ENCODE measurements at places on chromosomes 3 and 15. TPM values are rescaled to one million over a fixed set of nuclear protein-coding genes. Genes with fewer than 3 reads are reported as not detected.

- H3K27ac ChIP-seq = no peak overlapping the region
- no peaks in the 10 kb centered on the region for H3K27me3 ChIP-seq
- no peak overlapping the region for H3K4me3 ChIP-seq
- H3K36me3 ChIP-seq = no peaks in the 10 kb centered on the region
- H3K4me1 ChIP-seq = no peaks in the 10 kb centered on the region
These were observed 18.1 kb upstream of the TMEM40 start for GRCh38 chr3:12777171-12777570.

DNA sequence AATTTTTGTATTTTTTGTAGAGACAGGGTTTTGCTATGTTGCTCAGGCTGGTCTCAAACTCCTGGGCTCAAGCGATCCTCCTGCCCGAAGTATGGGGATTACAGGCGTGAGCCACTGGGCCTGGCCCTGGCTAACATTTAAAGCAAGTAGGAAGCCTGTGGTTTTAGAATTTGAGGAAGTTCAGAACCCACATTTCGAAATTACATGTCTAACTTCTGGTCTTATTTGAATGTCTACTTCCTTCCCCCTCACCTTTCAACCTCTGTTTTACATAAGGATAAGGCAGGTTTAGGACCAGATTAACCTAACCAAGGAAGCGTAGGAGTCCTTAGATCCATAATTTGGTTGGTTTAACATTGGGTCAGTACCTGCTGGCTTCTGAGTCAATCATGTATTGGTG, 120.5 kb upstream of the PROK2 start:
- no peak for DNase-seq
- no peaks in the 10 kb centered on the region for H3K36me3 ChIP-seq
- H3K4me3 ChIP-seq = no peak overlapping the region
- H3K27ac ChIP-seq = no peak overlapping the region

RAB43 gene
- total RNA-seq = 48.9 TPM

GOLGA6D gene
- not detected for total RNA-seq

DNA sequence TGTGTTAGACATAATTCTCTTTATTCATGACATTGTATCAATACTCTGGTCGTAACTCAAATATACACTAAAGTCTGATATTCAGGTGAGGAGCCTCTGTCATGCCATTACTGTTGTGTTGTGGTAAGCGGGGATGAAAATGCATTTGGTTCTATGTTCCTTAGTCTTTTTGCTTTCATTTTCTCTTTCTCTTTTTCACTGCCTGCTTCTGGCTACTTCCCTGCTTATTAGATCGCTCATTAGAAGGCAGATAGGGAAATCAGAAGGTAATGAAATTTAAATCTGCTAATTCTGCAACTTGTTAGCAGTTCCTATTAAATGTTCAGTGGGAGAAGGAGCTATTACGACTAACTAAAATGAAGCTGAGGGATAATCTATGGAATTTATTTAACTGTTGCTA, 345.0 kb downstream of the GRM7 start:
- no peaks in the 10 kb centered on the region for H3K4me1 ChIP-seq
- H3K4me3 ChIP-seq = no peak overlapping the region
- DNase-seq = no peak

DNA sequence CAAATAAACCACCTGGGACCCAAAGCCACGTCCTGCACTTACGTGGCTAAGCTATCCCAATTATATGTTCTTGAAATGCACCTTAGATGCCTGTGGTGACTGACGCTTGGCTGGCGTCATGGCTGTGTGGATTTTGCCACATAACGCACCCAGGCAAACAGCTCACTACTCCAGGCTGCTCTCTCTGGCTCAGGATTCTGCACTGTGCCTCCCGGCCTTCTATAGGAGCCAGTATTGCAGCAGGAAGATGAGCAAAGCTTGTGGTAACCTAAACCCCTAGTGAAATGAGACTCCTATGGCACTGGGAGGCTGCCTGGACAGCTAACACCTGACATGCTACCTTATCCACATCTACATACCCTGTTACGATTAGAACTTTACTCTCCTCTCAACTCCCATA, 179.3 kb downstream of the THRB start:
- H3K4me3 ChIP-seq = no peak overlapping the region
- H3K27ac ChIP-seq = no peak overlapping the region
- H3K36me3 ChIP-seq = 0 out of 2 replicates have a peak, but pooled peaks cover 5% of the 10 kb centered on the region
- H3K27me3 ChIP-seq = no peaks in the 10 kb centered on the region

Data from PC-9 (cell line).